Fibroblast of pulmonary artery (primary cell): ENCODE measurements at places on chromosomes 13 and 19.
A peak's percentile ranks its signal among the peaks of the same experiment; 100 is the strongest.

DNA sequence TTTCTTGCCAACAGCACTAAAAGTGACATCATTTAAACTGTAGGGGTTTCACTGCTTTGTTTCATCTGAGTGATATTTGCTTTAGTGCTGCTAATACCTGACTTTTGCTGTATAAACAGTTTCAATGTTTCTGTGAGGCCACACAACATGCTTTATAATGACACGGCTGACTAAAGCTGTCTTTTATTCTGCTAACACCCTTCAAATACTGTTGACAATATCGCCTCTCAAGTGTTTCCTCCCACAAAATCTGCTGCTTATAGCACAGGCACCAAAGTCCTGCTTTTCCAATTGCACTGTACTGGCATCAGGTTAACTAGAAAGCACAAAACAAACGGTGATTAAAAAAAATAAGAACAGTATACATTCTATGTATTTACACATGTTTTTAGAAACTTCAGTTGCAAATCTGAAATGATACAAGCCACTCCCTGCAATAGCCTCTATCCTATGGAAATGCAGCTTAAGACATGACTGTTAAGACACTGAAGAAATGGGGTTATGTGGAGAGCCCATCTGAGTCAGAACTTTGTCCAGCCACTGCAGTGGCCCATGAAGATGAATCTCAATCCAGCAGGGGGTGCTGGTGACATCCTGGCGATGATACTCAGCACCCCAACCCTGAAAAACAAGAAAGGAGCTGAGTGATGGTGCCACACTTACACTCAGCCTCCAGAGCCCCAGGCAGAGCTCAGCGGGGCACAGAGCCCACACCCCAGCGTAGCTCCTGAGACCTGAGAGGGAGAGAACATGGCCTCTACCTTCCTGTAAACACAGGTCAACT is 29.4 kb downstream of the RFXAP start:
- DNase-seq, result peak; percentile 14

GRCh38 chr13:36973621-36974295 is 25.4 kb downstream of the ALG5 start:
- DNase-seq, result no peak

- DNase-seq, result no peak
Observed at GRCh38 chr19:28794301-28794700, 418.6 kb downstream of the UQCRFS1 start.

DNA sequence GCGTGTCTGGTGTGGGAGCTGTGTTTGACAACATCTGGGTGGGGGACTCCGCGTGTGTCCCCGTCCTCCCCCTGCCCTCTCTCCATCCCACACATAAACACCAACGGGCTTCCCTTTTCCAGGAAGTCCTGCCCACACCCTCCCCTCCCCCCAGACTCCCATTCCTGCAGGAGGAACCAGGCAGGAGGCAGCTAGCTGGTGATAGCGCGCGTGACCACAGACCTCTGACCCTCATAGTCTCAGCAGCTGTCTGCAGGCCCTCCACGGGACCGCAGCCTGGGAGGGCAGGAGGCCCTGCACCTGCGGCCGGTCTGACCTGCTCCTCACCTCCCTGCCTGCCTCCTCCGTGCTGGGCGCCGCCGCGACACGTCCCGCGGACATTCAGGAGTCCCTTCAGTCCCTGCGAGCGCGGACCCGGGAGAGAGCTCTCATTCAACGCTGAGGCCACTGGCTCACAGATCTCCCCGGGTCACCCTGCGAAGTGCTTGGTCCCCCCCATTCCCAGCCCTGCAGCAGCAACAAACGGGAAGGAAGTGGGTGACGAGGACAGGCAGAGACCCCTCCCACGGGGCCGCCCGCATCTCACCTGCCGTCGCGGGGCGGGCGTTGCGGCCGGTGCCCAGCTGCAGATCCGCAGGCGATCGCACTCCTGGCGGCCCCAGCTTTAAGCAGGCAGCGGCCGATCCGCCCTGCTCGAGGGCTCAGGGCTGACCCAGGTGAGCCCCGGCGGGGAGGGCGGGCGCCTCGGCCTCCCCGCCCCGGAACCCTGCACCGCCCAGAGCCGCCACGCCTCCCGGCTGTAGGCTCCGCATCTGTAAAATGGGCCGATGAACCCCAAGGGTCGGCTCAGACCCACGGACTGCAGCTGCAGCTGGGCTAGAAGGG is 1.1 kb upstream of the ACP5 start:
- no peak for DNase-seq

- DNase-seq, result no peak
Observed at GRCh38 chr13:111239764-111240670, 80.4 kb upstream of the TEX29 start.

- no peak for DNase-seq
Observed at GRCh38 chr19:52188822-52189734, 774 bp upstream of the PPP2R1A start.

DNA sequence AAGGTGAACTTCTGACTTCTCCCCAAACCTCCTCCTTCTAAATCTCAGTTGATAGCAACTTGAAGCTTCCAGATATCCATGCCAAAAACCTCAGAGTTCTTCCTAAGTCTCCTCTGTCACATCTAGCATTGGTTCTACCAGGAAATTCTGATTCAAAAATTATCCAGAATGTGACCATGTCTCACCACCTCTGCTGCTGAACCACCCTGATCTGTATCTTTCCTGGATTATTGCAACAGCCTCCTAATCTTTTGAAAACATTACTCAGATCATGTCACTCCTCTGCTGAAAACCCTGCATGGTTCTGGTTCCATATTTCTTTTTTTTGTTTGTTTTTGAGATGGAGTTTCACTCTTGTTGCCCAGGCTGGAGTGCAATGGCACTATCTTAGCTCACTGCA is 78.7 kb upstream of the TNFSF11 start:
- peak; percentile 13 for DNase-seq

DNA sequence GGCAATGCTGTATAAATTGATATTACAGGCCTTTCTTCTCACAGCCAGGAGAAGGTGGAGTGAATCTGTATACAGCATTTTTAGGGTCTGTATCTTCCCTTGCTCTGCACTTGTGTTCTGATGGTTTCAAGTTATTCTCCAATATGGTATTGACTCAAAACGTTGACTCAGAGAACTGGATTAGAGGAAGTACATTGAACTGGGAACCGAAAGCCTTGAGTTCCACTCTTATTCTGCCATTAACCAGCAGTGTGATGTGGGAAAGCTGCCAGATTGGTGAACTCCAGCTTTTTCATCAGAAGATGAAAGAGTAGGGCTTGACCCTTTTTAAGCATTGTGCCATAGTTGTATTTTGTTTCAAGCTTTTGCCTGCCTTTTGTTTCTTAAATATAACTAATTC is 167.7 kb downstream of the SPRY2 start:
- no peak for DNase-seq

GRCh38 chr19:43524922-43525835 is 1.8 kb downstream of the ETHE1 start:
- DNase-seq, result peak; percentile 64

DNA sequence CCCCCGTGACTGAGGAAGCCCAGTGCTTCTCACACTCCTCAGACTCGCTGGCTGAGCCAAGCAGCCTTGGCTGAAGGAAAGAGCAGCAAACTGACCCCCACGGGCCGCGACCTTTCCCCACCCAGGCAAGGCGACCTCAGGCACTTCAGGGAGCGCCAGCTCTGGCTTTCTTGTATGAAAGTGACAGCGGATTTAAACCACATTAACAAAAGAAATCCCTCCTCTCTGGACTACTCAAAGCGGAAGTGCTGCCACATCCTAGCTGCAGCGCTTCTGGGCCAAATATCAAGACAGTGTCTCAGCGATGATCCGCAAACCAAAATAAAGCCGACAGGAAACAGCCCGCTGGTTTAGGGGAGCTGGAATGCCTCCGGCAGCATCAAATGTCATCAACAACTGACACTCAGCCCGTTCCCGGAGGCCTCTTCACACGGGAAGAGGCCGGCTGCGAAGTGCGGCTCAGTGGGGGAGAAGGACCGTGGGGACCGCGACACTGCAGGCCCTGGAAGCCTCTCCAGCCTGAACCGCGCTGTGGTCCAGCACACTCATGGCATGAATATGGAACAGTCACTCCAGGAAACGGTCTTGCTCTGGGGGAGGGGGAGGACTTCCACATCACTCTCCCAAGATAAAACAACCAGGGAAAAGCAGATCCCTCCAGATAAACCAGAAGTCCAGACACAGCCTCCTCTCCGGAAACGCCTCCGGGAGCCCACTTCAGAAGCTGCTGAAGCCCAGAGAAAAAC is 1.4 kb downstream of the RASA3 start:
- peak; percentile 79 for DNase-seq
